Frontal cortex (tissue), 4 donors: ENCODE measurements at places on chromosomes 7 and 10. TPM values are rescaled to one million over a fixed set of nuclear protein-coding genes. Genes with fewer than 3 reads are reported as not detected.

GRCh38 chr7:137243741-137244140 is 99.8 kb downstream of the PTN start:
- no peak for DNase-seq

- DNase-seq = no peak
These were observed 167.2 kb upstream of the PPP2R2D start for GRCh38 chr10:131733596-131733995.

- no peak for DNase-seq
These were observed 13.6 kb downstream of the CPA1 start for GRCh38 chr7:130393841-130394411.

DNA sequence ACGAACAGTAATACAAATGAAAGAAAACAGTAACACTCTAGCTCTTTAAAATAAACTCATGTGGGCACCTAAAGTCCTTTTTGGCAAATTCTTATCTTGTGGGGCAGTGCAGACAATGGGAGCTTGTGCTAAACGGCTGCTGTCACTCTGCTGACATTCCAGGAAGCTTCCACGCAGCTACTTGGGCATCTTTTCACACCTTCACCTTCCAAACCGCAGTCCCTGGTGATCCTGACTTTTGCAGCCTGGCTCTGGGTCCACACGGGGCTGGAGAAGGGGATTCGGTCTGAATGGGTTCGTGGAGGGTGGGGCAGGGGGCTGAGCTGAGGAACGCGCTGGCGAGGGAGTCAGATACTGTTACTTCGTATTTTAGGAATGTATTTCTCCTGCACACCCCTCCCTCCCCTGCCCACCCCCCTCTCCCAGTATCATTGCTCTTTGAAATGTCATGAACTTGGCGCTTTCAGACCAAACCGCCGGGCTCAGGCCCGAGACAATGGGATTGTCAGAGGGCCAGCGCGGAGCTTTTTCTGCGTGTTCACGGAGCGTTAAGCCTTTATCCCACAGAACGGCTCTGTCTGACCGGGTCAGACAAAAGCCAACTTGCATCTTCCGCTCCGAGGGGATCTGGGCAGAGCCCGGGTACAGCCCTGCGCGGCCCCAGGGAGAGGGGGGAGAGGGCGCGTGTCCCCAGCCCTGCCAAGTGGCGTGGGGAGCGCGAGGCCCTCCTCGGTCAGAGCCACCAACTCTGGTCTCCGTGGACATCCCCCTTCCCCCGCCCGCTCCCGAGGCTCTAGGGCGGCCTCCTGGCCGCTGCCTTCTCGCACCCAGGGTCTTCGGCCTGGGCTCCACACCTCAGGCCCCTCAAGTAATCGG is 76.7 kb upstream of the EN2 start:
- no peak for DNase-seq

GRCh38 chr10:5023177-5023805 is 19.6 kb upstream of the AKR1C2 start:
- DNase-seq = no peak

GRCh38 chr7:55212838-55213237 is 152.3 kb upstream of the LANCL2 start:
- no peak for DNase-seq

DNA sequence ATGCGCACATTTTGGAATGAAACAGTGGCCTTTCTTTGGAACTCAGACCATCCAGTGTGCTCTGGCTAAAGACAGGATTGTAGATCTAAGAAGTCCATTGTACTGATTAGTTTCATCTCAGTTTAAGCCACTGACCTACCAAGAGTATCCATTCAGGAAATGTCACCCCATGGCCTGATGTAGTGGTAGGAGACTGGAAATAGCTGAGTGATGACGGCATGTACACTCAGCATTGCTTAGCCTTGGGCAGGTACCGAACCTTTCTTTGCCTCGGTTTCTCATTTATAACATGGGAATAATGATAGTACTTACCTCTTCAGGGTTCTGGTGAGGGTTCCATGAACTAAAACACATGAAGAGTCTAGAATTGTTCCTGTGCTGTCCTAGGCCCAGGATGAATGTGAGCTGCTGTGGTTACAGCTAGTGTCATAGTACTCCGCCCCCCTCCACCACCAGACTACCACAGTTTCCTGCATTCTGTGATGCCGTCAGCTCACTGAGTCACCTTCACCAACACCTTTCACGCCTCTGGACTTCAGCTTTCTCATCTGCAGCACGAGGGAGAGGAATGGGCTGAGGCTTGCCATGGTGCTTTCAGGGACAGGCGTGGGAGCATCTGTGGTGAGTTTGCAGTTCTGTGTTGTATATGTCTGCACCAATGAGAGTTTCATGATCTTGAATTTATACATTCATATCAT is 484.0 kb upstream of the GALNT17 start:
- DNase-seq = no peak

Gene PNLIPRP1
- total RNA-seq = not detected

Gene PDK4
- total RNA-seq = 2.9 TPM

Gene HKDC1
- 0.41 TPM for total RNA-seq

Gene CPXM2
- under 0.01 TPM for total RNA-seq
